Stimulated activated CD8-positive, alpha-beta memory T cell treated with anti-CD3 and anti-CD28 coated beads, Interleukin-15, amount 100 ng/mL, for 4 hours (primary cell): ENCODE measurements at places on chromosomes 1 and 21.

GRCh38 chr1:23163395-23163794, 5.3 kb downstream of the LUZP1 start:
- DNase-seq = no peak

- no peak for DNase-seq
Measured at GRCh38 chr1:150612014-150612345, 17.4 kb downstream of the ENSA start.

DNA sequence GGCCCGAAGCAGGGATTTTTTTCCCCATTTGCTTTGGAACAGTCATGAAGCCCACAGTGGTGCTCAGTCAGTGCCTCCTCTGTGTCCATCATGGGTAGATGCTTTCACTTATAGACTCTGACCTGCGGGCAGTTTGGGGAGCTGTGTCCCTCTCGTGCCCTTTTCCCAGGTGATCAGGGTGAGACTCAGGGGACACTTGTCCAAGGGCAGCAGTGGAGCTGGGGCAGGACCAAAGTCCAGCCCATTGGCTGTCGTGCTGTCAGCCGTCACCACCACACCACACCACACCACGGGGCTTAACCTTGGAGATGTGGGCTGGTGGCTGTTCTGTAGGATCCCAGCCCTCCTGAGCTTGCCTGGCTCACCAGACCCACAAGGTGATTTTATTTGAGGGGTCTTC, 34.9 kb downstream of the SIM2 start:
- no peak for DNase-seq

DNA sequence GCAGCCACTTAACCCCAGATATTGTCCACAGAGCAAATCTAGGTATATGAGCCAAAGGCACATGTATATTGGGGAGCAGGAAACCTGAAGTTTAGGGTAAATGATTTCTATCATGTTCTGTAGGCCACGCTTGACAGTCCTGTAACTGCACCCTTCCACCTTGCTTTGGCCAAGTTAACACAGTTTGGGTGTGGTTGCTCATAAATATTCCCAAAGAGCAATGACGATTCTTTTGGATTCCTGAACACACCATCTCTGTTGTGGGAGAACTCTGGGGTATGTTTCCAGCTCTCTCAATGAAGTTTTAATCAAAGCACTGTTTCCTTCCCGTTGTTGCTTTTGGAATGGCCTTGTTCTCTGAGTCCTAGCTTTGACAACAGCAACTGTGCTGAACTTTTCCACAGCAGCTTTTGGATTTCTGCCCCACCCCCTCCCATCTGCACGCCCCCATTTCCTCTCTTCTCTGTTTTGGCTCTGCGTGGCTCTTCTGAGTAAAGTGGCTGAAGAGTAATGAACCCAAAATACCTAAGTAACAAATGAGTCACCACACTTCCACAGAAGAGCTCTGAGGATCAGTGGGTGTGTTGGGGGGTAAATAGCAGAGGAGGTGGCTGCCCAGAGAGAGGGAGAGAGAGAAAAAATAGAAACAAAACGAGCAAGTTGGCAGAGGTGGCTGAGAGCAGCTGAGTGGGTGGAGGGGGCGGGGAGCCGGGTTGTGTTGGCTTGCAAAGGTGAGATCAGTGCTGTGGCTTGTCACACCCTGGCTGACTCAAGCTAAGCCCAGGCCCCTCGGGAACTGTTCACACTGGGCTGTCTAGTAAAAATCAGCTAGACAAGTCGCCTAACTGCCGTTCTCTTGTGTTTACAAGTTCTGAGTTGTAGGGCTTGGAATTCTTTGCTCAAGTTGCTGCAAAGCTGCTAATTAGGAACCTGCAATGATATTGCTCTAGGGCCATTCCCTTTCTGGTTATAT, 26.9 kb upstream of the RAP1A start:
- DNase-seq = peak; percentile 97

- DNase-seq = no peak
Measured at GRCh38 chr1:171467626-171468025, 17.7 kb upstream of the PRRC2C start.
